Activated naive CD4-positive, alpha-beta T cell treated with anti-CD3 and anti-CD28 coated beads, Interleukin-2, amount 50 U/mL, for 72 hours (primary cell): ENCODE measurements at places on chromosomes 7 and 10. TPM values are rescaled to one million over a fixed set of nuclear protein-coding genes. Genes with fewer than 3 reads are reported as not detected.

DNA sequence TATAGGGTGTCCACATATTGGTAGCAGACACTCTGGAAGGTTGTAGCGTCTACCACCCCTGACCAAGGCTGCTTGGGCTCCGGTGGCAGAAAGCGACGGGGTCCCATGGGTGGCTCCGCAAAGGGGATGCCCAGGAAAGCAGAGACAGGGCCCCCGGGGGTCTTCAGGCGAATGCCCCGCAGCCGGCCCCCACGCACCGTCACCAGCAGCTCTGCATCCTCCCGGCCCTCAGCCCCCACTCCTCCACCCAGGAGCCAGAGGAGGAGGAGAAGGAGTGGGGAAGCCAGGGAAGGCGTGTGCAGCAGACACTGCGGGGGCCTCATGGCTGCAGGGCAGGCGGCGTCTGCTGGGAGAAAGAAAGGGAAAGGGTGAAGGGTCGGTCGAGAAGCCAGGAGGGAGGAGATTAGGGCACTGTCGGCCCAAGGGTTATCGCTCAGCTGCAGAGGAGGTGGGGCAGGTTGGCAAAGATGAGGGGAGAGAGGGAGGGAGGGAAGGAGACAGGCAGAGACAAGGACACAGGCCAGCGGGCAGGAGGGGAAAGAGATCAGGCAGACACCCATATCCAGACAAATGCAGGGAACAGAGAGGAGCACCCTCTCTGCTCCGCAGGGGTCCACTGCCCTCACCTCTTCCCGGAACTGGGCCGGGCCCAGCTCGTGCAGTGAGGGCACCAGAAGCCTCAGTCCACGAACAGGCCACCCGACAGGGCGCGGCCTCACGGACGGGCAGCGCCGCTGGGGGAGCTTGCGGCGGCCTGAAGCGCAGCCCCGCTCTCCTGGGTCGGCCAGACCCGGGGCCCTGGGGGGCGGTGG lies 1.6 kb downstream of the ACHE start:
- no peak for DNase-seq

The LZTS2 gene
- 19.2 TPM for total RNA-seq

- DNase-seq = no peak
Observed at GRCh38 chr7:47557694-47558670, 23.9 kb downstream of the TNS3 start.

The CRHR2 gene
- not detected for total RNA-seq

The HMX2 gene
- 0.18 TPM for total RNA-seq

The TPST1 gene
- 4.4 TPM for total RNA-seq

The CLCN1 gene
- 0.16 TPM for total RNA-seq

The ITIH2 gene
- not detected for total RNA-seq

GRCh38 chr10:61456095-61456789 lies 3.1 kb upstream of the TMEM26 start:
- DNase-seq = no peak

The ADK gene
- total RNA-seq = 52.0 TPM

The ABCC2 gene
- 1.2 TPM for total RNA-seq

DNA sequence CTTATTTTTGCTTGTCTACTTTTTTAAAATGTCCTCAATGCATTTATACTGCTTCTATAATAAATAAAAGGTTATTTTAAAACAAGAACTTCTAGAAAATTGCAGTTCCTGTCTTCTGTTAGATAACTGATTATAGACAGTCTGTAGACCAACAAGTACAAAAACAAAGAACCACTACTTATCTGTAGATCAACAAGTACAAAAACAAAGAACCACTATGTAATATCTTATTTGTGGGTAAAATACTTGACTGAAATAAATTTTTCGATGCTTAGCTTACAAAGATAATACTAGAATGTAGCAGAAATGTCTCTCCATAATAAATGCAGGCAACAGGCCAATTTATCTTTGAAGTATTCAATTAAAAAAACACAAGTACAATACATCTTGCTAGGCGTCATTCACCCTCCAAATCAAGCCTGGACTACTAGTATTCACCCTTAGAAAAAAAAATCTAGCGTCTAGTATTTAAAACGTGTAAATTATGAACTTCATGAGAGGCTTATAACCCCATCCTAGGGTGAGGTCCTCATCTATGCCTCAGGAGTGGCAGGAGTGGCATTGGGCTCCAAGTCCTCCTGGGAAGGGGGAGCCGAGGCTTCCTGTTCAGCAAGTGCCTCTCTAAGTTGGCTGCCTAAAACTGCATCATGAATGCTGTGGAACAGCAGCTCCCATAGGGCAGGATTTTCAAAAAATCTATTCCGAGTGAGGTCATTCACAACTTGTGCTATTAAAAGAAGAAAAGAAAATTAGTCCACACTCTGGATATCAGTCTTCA lies 26.6 kb downstream of the PSMC2 start:
- no peak for DNase-seq

GRCh38 chr10:70085975-70086613 lies 33.4 kb downstream of the MACROH2A2 start:
- DNase-seq = no peak

GRCh38 chr7:143177374-143178119 lies 5.7 kb upstream of the TAS2R39 start:
- DNase-seq = no peak

DNA sequence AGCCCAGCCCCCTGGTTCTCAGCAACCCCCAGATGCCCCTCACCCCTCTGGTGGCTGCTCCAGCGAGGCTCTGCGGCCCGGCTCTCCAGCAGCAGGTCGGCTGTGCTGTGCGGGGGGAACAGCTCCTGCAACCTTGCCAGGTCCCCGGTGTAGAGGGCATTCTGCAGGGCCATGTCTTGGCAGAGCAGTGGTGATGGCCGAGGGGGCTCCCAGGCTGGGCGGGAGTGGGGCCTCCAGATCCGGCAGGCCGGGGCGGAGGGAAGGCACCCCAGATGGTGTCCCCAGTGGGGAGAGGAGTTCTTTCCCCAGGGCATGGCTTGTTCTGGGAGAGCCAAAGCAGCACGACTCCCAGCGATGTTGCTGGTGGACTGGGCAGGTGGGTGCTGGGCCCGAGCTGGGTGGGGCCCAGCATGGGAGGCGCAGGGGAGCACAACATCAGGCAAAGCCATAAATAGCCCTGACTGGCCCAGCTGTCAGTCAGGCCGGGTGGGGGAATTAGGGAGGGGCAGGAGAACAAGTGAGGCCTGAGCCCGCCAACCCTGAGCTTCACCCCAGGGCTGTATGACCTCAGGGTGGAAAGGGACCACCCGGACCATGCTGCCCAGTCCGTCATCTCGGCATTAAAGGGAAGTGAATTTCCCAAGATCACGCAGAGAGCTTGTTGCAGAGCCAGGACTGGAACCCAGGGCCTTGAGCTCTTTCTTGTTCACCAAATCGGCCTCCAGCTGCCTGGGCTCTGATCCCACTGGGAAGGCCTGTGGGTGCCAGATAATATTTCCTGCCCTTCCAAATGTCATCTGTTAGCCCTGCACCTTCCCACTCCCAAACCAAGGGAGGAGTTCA lies 580 bp upstream of the ASB10 start:
- DNase-seq = no peak

DNA sequence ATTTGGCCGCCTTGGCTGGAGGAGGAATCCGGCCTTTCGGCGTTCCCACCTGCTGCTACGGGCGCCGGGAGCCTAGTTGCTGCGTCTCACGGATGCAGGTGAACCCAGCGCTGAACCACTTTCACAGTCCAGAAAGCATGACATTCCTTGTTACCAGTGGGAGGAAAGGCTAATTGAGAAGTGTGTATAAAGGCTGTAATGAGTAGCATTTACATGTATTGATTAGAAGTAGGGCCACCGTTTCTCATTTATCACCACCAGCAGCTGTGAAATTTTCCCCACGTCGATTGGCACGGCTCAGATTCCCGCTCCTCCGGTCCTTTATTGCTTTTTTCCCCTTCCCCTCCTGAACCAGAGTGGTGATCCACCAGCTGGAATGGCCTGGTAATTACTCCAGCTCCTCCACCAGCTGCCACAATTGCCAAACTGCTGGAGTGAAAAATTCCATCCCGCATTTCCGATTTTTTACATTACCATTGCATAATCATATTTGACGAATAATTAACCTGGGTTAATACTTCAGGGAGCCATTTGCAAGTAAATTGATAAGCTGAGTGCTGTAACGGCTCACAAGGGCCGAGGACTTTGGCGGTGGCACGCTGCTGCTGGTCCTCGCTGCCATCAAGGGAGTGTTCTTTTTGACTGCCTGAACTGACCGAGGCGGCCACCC lies 153.3 kb downstream of the POU6F2 start:
- no peak for DNase-seq

The MDFIC gene
- 41.0 TPM for total RNA-seq

GRCh38 chr7:132207211-132207610 lies 369.1 kb downstream of the PLXNA4 start:
- DNase-seq = no peak

DNA sequence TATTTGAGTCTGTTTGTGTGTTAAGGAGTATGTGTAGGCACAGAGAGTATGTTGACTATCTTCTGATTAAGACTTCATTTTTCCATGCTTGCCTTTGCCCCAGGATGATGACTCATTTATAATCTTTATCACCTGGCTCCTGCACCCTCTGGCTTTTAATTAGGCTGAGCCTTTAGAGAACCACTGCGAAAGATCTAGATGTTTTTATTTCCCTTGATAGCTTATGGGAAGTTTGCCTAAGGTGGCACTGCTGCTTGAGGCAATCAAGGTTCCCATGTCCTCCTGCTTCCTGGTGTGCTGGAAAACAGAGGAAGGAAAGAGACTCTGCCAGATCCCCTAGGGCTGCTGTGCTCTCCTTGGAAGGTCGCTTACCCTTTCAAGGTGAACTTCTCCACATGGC lies 114.6 kb downstream of the ARL4A start:
- DNase-seq = no peak

The EN2 gene
- not detected for total RNA-seq
